ENCODE measurements at places on chromosomes 5 and 9.

- DNase-seq, result no peak
These were observed 19.6 kb downstream of the BAAT start for GRCh38 chr9:101365181-101365580.

DNA sequence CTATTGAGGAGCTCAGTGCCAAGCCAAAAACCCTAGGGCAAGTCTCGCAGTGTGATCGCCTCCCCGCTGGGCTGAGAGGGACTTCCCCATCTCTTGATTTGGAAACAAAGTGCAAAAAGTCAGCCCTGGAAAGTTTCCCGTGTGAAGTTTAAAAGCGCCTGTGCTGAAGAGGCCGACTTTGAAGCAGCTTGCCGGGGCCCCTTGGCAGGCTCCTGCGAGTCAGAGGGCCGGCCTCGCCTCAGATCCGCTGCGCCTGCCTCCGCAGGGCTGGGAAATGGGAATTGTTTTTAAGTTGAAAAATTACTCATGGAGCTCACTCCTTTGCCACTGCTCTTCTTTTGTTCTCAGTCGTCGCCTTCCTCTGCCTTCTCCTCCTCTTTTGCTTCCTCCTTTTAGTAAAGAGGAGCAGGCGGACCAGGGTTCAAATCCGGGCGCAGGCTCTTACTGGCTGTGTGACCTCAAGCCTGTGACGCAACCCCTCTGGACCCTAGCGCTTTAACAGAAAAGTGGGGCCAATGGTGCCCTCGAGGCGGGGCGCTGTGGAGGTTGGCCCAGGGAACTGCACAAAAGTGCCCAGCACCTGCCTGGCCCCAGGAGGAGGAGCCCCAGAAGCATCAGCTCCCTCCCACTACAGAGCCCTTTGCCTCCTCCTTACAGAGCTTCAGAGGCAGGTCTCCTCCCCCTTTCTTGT, 14.7 kb upstream of the LHX2 start:
- DNase-seq, result no peak

- DNase-seq, result peak; percentile 52
These were observed 17.6 kb downstream of the TSTD2 start for GRCh38 chr9:97615439-97616072.

- no peak for DNase-seq
These were observed 43.2 kb downstream of the BARX1 start for GRCh38 chr9:93911801-93912554.

GRCh38 chr5:171415115-171415730, 4.2 kb upstream of the FGF18 start:
- no peak for DNase-seq

DNA sequence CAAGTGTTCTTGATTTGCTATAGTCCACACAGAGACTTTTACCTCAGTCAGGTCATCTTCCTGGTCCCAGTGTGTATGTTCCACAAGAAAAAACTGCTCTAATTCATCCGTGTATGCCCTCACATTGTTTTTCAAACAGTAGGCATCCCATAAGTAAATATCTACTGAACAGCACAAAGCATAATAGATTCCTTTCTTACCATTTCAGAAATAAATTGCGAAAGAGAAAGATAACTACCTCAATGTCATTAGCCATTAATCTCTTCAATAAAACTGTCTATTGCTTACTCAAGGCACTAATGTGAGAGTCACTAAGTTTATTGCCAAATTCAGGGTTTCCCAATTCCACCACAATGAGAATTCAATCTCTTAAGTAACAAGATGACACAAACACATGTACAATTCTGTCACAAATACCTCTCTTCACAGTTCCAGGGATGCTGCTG, 9.6 kb downstream of the FBXW2 start:
- DNase-seq, result peak; percentile 40

DNA sequence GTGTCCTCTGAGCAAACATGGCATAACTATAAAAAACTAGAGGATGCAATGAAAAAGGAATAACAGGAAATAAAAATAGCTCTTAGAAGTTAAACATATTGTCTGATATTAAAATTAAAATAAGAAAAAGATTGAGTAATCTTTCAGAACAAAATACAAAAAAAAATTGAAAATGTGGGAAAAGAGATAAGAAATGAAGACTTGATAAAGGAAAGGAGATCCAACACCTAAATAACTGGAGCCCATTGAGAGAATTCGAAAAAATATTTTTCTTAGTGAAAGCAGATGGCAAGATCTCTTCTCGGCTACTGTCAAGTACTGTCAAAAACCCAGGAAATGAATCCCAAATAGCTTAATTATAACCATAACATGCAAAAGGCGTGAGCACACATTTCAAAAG, 24.9 kb downstream of the LIFR start:
- DNase-seq, result no peak

- no peak for DNase-seq
These were observed 13.4 kb downstream of the MAST4 start for GRCh38 chr5:66609615-66610014.

- no peak for DNase-seq
These were observed 14.7 kb downstream of the G3BP1 start for GRCh38 chr5:151786468-151786867.

DNA sequence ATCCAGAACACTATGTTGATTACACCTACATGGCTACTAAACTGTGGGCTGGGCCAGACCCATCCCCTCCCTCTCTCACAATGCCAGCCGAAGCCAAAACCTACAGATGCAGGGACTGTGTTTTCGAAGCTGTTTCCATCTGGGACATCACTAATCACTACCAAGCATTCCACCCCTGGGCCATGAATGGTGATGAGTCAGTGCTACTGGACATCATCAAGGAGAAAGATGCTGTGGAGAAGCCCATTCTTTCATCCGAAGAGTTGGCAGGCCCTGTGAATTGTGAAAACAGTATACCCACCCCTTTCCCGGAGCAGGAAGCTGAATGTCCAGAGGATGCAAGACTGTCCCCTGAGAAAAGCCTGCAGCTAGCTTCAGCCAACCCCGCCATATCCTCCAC, 65.0 kb downstream of the ZNF462 start:
- no peak for DNase-seq

DNA sequence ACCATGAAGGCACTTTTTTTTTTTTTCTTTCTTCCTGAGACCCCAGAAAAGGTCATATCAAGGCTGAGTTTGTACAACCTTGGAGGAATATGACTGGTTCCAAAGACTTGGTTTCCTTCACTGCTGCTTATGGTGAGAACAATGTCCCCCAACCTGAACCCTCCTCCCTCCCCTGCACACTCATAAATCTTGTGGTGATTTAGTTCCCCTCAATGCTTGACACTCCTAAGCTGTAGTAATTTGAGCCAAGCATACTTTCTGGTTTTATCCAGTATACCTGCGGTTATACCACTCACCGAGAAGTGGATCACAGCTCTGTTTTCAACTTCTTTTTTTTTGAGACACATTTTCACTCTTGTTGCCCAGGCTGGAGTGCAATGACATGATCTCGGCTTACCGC, 149.9 kb upstream of the KLF4 start:
- DNase-seq, result no peak

DNA sequence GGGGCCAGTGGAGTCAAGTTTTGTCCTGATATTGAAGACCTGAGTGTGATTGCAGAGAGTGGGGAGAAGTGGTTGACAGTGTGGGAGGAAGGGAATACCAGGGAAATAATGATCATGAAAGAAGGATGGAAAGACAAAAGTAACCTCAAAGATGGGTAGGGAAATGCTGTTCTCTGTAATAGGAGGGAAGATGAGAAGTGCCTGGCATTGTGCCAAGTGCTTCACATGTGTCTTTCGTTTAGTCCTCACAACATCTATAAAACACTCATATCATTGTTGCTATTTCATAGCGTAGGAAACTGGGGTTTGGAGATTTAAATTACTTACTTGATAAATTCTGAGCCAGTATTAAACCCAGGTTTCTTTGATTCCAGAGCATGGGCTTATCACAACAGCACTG, 472.3 kb downstream of the LRRC70 start:
- DNase-seq, result no peak
